ENCODE measurements at places on chromosomes 6 and 20. TPM values are rescaled to one million over a fixed set of nuclear protein-coding genes. Genes with fewer than 3 reads are reported as not detected.

Gene RTF2
- 47.1 TPM for total RNA-seq

Gene SIRPD
- not detected for total RNA-seq

Gene TRIM15
- not detected for total RNA-seq

- no peak for DNase-seq
These were observed 55.0 kb upstream of the TCF21 start for GRCh38 chr6:133833949-133834359.

DNA sequence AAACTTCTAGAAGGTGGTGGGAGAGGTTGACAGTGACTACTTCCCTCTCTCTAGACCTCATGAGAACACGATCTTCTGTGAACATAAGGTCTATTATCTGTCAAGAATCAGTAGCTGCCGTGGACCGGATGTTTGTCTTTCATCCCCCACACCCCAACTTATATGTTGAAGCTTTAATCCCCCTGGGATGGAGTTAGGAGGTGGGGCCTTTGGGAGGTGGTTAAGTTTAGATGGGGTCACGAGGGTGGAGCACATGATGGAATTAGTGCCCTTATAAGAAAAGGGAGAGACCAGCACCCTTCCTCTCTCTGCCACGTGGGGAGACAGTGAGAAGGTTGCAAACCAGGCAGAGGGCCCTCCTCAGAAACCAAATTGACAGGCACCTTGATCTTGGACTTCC, 409.1 kb downstream of the QKI start:
- DNase-seq = no peak

DNA sequence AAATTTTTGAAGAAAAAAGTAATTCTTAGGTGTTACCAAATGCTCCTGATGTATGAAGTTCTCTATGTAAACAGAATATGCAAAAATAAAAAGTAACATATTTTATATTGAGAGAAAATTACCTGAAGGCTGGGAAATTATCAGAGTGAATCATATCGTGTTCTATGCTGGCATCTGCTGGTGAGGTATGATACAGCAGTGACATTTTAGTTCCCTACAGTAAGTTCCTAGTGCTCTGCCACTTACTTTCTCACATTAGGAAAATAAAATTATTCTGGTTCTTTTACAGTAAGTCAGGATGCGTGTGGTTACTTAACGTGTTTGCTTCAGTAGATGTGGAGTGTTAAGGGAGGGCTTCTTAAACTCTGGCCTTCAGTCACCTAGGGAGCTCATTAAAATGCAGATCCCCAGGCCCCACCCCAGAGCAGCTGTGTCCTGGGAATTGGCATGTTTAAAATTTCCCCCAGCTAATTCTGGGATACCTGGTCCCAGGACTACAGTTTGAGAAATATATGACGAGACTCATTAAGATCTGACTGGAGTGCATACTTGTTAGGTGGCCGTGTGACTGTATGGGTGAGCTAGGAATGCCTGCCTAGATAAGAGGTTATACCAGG, 3.2 kb downstream of the ACTR5 start:
- DNase-seq = no peak

DNA sequence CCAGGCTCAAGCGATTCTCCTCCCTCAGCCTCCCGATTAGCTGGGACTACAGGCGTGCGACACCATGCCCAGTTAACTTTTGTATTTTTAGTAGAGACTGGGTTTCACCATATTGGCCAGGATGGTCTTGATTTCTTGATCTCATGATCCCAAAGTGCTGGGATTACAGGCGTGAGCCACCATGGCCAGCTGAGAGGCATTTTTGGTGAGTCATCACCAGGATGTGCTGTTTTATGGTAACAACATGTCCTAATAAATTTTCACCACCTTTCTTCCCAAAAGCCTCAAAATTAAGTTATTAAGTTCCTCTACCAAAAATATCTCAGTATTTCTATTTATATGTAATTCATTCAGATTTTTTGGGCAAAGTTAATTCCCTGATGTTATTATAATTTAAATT, 53.5 kb downstream of the COL21A1 start:
- DNase-seq = no peak

GRCh38 chr6:125639466-125640020, 109.9 kb upstream of the HEY2 start:
- no peak for DNase-seq

DNA sequence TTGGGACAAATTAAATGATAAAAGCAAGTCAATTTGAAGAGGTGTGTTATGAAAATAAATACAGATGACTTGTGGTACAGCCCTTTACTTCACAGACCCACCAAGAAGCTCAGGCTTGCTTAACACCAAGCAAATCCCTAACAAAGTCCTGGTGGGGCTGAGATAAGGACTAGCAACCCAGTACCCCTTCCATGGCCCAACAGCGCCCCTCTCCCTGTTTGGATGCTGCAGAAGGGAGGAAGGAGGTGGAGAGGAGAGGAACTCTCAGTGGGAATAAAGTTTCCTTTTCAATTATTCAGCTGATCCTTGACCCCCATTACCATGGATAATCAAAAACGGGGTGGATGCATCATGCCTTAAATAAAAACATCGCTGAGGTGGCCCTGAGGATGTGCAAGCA, 4.5 kb upstream of the ZNF831 start:
- no peak for DNase-seq

GRCh38 chr20:47825011-47825762, 39.9 kb upstream of the SULF2 start:
- no peak for DNase-seq

DNA sequence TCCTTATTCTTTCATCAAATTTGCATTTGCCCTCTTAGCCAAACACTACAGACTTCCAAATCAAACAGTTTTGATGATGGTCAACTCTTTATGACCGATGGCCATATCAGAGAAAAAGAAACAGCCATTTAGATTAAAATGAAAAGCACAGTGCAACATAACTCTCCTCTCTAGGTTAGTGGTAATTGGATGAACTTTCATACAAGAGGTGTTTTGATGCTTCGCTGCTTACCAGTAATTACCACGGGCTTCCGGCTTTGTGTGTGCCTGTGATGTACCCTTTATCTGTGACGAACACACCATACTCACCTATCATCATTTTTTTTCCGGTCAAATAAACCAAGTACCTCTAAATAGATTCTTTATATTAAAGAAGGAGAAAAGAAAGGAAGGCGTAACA, 181.8 kb downstream of the FOXA2 start:
- no peak for DNase-seq

GRCh38 chr6:25685896-25686295, 33.9 kb downstream of the SCGN start:
- no peak for DNase-seq

- DNase-seq = no peak
These were observed 59.5 kb downstream of the FYN start for GRCh38 chr6:111813677-111814310.

- DNase-seq = no peak
These were observed 126.8 kb downstream of the ALDH8A1 start for GRCh38 chr6:134822920-134823709.

- DNase-seq = no peak
These were observed 530 bp downstream of the GOPC start for GRCh38 chr6:117601811-117602150.

- no peak for DNase-seq
These were observed 28.6 kb downstream of the ADRM1 start for GRCh38 chr20:62331347-62331746.

DNA sequence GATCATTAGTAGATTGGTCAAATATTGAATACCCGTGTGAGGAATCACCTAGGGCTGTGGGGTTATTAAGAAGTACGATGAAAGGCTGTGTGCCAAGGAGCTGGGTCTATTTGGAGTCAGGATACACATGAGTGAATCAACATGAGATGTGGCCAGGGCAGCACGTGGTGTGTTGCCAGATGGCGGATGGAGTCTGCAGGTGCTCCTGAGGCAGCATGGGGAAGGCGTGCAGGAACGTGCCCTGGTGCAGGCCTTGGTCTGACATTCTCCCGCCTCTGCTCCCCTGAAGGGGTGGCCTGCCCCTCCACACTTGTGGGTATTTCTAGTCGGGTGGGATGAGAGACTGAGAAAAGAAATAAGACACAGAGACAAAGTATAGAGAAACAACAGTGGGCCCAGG, 39.0 kb upstream of the SLC22A1 start:
- no peak for DNase-seq

- no peak for DNase-seq
These were observed 126.1 kb upstream of the RPS6KA2 start for GRCh38 chr6:166752928-166753721.

- no peak for DNase-seq
These were observed 34.9 kb downstream of the SLC22A23 start for GRCh38 chr6:3421791-3422434.

- DNase-seq = no peak
These were observed 1382.8 kb upstream of the DEFB115 start for GRCh38 chr20:29874476-29875202.

- DNase-seq = peak; percentile 72
These were observed 111.8 kb upstream of the FRMD1 start for GRCh38 chr6:168190646-168191443.

DNA sequence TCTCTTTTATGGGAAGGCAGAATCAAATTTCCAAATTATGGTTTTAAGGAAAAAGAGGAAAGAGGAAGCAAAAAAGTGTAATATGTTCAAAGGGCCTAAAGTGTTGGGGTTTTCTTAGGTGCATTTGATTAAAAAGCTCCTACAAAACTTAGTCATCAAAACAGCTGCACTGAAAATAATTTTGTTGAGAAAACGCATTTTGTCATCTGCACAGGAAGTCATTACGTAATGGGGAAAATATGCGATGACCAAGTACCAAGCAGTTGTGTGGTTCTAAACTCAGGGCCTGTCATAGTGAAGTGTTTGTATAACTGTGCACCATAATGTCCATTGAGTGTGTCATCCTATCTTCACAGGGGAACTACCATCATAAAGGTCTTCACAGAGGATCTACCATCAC, 15.6 kb downstream of the HAO1 start:
- DNase-seq = no peak

DNA sequence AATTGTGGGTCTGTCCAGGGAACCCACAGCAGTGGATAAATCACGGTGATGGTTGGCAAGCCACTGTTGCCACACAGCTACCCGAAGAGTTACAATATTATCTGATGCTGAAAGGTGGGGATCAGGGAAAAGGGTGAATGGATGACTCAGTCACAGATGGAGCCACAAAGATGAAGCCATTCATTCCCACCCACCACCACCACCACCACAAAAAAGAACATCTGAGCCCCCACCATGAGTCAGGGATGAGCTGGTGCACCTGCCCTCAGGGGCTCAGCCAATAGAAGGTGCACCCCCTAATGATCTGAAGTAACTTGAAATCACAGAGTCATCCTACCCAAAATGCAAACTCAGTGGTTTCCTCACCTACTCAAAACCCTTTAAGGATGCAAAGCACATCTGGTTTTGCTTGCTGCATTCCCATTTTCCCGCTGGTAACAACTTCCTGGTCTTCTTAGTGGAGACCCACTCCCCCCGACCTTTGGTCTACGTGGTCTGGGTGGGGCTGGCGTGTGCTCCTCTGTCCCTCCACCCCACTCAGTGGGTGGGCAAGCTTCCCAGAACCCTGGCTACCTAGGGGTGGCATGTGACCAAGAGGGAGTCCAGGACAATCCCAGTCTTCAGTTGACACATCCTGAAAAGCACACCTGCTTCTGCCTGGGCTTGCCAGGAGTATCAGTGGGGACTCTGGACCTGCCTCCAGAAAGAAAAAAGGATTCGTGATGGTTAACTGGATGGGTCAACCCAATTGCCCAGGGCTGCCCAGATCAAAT, 125.5 kb downstream of the ANKRD60 start:
- no peak for DNase-seq

DNA sequence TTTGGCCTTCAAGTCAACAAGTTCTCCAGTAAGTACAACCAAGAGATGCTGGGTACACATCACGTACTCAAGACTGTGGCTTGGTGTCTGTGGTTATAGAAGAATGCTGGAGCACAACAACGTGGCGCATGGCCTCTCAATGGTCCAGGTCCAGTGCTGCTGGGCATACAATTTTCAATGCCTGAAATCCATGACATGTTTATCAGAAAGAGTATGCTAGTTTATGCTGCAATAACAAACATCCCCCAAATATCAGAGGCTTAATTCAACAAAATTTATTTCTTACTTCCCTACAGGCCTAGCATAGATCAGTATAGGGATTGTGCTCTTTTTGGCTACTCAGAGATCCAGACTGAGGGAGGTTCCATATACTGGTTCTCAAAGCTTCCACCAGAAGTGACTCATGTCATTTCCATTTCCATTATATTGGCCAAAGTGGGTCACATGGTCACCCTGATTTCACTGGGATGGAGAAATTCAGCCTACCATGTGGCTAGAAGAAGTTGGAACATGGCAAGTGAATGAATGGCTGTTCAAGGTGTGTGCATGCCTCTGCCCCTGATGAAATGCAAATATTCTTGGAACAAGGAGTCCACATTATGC, 33.3 kb upstream of the KIF16B start:
- no peak for DNase-seq

DNA sequence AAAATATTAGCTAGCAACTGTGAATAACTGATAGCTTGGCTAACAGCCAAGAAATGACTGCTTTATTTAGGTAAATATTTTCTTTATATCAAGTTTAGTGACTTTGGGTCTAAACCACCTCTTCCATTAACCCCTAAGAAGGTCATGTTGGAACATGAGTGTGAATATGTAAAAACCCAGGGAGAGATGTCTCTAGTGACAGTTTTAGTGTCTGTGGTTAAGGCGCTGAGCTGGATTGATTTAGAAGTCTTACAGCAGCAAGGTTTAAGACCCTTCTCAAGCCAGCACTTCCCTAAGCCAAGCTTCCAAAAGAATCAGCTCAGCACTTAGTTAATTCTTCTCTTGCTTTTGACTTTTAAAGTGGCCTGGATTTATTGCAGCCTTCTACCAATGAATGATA, 11.4 kb upstream of the SIRT5 start:
- no peak for DNase-seq

DNA sequence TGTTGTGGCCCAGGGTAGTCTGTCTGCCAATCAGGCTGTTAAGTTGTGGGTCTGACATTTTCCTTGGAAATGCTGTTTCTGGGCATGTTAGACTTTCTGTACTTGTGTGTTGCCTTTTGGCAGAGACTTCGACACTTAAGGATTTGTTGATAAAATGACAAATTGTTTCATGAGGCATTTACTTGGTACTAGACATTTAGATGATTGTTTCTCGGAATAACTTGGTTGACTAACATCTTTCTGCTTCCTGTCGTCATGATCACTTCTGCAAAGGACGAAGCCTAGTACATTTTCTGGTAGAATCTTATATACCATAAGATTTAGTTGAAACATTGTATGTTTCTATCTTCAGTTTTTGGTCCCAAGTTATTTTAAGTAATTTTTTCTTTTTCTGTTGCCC, 34.1 kb downstream of the UTRN start:
- no peak for DNase-seq

- DNase-seq = no peak
These were observed 620.1 kb downstream of the HTR1B start for GRCh38 chr6:76843054-76843822.

DNA sequence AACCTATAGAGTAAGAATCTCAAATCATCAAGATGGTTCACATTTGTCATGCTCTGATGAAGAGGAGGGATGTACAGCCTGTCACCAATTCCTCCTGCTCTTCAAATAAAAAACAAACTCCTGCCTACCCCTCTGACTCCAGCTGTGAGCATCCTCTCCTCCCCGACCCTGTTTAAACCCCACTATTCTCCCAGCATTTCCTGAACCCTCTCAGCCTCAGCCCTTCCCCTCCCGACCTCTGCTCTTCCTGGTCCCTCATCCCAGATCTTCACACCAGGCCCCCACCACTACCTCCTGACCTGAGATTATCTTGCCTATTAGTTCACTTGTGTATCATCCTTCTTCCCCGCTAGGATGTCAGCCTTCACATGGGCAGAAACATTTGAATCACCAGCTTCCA, 75.8 kb downstream of the ZMYND8 start:
- DNase-seq = no peak

Measured in vagina (tissue), 2 donors.